ENCODE measurements at places on chromosomes 6 and 20.
A peak's percentile ranks its signal among the peaks of the same experiment; 100 is the strongest.

GRCh38 chr6:111606620-111607115 lies 990 bp upstream of the TRAF3IP2 start:
- DNase-seq = no peak

DNA sequence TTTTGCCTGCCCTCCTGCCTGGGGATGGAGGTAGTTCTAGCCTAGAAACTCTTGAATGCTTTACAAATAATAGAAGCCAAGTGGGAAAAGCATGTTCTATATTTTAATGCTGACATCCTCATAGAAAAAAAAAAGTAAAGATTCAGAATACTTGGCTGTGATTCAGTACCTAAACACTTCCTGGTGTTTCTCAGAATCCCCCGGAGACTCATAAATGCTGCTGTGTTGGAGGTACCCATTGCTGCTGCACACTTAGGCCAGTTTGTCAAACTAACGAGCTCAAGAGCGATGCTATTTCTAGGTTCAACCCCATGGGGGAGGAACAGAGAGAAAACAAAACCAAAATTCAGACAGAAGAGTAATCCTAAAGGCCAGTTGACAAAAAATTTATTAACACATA lies 38.8 kb upstream of the ZFP64 start:
- peak; percentile 10 for DNase-seq

GRCh38 chr20:52340036-52340634 lies 148.6 kb upstream of the ZFP64 start:
- peak; percentile 10 for DNase-seq

- no peak for DNase-seq
Measured at GRCh38 chr6:152402791-152403190, 234.4 kb downstream of the SYNE1 start.

GRCh38 chr6:4460586-4461475 lies 315.4 kb upstream of the CDYL start:
- no peak for DNase-seq

DNA sequence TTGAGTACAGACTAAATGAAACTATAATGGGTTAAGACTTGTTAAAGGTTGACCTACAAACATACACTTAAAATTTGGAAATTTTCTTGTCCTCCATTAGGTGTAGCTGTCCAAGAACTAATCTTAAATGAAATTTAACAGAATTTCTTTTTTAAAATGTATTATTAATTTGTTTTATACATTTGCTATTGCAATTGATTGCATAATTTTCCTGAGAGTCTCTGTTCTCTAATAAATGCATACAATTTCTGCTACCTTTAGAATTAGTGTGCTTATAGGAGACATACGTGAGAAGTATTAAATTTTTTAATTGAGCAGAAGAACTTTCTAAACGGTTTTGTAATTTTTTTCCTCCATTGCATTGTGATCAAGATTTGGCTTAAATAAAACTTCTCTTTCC lies 1.5 kb downstream of the FAM135A start:
- no peak for DNase-seq

- no peak for DNase-seq
Measured at GRCh38 chr6:3697609-3698008, 53.9 kb downstream of the PXDC1 start.

DNA sequence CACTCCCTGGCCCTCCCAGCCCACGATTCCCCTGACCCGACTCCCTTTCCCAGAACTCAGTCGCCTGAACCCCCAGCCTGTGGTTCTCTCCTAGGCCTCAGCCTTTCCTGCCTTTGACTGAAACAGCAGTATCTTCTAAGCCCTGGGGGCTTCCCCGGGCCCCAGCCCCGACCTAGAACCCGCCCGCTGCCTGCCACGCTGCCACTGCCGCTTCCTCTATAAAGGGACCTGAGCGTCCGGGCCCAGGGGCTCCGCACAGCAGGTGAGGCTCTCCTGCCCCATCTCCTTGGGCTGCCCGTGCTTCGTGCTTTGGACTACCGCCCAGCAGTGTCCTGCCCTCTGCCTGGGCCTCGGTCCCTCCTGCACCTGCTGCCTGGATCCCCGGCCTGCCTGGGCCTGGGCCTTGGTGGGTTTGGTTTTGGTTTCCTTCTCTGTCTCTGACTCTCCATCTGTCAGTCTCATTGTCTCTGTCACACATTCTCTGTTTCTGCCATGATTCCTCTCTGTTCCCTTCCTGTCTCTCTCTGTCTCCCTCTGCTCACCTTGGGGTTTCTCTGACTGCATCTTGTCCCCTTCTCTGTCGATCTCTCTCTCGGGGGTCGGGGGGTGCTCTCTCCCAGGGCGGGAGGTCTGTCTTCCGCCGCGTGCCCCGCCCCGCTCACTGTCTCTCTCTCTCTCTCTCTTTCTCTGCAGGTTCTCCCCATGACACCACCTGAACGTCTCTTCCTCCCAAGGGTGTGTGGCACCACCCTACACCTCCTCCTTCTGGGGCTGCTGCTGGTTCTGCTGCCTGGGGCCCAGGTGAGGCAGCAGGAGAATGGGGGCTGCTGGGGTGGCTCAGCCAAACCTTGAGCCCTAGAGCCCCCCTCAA lies at the start of gene LTA:
TSS of gene LTA (plus strand) at position 249 of the 871 bp plus-strand sequence. CDS start at position 703, 454 bp downstream.
- DNase-seq = no peak

- no peak for DNase-seq
Measured at GRCh38 chr6:42226645-42227143, 9.0 kb upstream of the MRPS10 start.

- no peak for DNase-seq
Measured at GRCh38 chr6:106490030-106490429, 129.5 kb downstream of the CRYBG1 start.

- no peak for DNase-seq
Measured at GRCh38 chr6:53361549-53362031, 12.8 kb upstream of the ELOVL5 start.

- DNase-seq = no peak
Measured at GRCh38 chr6:98339506-98339905, 494.9 kb upstream of the POU3F2 start.

GRCh38 chr6:150075034-150075421 lies 6.1 kb upstream of the ULBP3 start:
- no peak for DNase-seq

GRCh38 chr20:12989586-12990115 lies 19.1 kb upstream of the SPTLC3 start:
- DNase-seq = no peak

DNA sequence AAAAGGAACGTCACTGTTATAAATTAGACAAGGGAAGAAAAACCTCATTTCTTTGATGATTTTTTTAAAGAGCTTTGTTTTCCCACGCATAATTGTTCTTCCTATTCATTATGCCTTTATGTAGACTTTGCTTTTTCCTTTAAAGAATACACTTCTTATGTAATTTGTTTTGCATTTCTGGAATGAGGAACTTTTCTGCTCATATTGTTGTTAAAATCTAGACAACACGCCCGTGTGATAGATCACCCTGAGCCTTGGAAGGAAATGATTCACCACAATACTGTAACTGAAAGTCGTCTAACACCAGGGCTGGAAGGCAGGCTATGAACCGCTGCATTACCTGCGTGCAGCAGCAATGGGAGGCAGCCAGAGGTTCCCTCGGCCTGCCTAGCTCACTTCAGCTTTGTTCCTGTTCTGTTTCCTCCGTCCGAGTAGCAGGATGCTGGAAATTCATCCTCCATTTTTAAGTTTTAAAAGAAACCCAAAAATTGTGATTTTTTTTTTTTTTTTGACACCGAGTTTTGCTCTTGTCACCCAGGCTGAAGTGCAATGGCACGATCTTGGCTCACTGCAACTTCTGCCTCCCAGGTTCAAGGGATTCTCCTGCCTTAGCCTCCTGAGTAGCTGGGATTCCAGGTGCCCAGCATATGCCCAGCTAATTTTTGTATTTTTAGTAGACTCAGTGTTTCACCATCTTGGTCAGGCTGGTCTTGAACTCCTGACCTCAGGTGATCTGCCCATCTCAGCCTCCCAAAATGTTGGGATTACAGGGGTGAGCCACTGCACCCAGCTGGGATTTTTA lies 49.6 kb upstream of the ZNF217 start:
- DNase-seq = no peak

DNA sequence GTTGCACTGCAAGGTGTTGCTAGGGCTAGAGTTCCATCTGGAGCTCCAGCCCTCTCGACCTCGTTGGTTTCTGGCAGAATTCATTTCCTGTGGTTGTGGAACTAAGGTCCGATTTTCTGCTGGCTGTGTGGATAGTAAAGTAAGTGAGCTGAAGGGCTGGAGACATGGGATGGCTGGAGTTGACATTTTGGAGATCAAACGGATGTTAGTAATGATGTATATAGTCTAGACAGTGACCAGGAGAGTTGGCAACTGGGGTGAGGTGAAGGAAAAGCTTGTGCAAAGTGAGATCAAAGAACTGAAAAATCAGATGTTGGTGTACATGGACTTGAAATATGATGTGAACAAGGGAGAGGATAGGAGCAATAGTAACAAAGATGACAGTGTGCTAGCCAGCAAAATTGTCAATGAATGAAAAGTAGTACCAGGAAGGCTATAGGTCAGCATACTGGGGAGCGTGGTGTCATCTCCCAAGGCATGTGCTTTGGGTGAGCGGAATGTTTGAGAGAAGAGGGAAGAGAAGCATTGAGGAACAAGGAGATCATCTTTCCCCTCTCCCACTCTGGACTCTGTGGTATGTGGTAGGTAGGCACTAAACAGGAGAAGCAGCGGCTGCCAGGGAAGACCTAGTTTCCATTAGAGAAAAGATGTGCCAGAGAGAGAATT lies 7.8 kb downstream of the QRSL1 start:
- DNase-seq = no peak

GRCh38 chr6:42530751-42531150 lies 33.1 kb upstream of the UBR2 start:
- DNase-seq = no peak

DNA sequence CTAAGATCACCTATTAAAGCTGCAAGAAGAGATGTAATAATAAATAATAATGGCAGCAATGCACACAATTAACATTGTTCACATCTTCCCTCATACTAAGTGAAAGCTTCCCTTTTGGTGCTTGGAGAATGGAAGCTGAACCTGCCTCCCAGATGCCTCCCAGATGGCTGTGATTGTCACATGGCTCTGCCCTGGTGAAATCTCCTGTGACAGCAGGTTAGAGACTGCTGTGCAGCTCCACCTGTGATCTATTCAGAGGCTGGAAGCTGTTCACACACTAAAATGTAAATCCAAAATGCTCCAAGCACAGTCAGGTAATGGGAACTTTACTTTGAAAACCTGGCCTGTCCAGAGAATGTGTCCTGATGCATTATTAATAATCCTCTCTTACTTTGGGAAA lies 41.7 kb upstream of the RGS17 start:
- peak; percentile 39 for DNase-seq

DNA sequence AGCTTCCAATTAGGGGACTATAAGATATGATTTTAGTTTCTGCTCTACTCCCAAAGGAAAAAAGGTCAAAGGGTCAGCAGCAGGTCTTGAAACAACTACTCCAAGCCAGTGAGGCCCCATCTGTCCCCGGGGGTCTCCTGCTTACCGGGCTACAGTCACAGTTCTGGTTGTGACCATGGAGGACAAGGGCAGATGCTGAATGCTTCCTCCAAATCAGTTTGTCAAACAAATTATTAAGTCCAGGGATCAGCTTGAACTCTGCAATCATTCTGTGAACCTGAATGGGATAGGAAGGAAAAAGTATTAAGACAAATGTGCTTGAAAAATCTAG lies 60.2 kb downstream of the MYH7B start:
- DNase-seq = no peak

DNA sequence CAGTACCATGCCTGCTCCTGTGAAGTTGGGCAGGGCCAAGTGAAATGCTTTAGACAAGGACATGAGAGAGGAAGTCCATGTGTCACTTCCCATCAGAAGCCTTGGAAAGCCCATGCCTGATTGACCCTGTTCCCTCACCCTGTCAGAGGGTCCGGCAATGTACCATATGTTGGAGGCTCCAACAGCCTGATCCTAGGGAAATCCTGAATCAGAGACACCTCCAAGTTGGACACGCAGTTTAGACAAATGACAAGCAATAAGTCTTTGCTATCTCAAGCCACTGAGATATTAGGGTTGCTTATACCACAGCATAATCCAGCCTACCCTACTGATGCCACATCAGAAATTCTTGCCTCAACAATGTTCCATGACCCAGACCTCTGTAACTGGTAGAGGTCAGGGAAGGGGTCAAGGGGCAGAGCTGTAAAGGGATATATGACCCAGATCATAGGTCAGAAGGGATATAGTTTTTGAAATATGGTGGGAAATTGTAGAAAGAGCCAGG lies 174.8 kb downstream of the HACE1 start:
- DNase-seq = no peak

DNA sequence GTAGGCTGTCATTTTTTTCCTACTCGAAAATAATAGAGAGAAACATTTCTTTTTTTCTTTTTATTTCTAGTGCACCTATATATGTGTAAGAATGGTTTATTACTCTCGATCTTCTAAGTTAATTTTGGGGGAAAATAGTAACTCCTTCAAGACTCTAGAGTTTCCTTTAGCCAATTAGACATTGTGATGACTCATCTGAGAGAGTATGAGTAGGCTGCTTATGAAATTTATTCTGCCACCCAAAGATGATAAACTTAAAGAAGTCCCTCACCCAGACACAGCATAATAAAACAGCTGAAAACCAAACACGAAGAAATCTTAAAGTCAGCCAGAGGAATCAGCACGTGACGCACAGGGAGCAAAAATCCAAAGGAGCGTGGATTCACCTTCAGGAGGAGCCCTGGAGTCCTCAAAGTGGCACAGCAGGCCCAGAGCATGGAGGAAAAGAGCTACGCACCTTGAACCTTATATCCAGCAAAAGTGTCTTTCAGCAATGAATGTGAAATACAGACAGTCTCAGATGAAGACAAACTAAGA lies 81.9 kb downstream of the ERMARD start:
- DNase-seq = no peak

GRCh38 chr6:11854408-11855165 lies 76.0 kb upstream of the ADTRP start:
- no peak for DNase-seq

GRCh38 chr6:42193491-42193894 lies 1.3 kb downstream of the GUCA1B start:
- DNase-seq = no peak

DNA sequence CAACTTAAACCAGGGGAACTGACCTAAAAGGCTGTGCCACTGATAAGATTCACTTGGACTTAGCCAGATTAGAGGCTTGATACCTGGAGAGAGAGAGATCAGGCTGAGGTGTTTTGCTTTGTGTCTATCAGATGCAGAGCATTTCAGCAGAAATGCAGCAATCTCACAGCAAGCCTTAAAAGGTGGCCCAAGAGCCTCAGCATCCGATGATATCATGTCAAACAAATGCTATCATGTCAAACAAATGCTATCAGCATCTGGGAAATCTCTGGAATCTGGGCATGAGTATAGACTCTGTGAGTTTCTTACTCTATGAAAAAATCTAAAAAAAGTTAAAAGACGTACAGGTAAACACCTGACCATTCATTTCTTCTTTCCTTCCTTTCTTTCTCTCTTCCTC lies 718.9 kb downstream of the EYS start:
- DNase-seq = no peak

- no peak for DNase-seq
Measured at GRCh38 chr6:315921-316752, 23.9 kb downstream of the DUSP22 start.

GRCh38 chr6:80517525-80517924 lies 411.1 kb downstream of the BCKDHB start:
- no peak for DNase-seq

- no peak for DNase-seq
Measured at GRCh38 chr6:148195511-148195910, 147.1 kb upstream of the SASH1 start.
